ENCODE measurements at places on chromosomes 7 and 10. TPM values are rescaled to one million over a fixed set of nuclear protein-coding genes. Genes with fewer than 3 reads are reported as not detected.

PKD2L1 gene
- total RNA-seq: 3.4 TPM

CAV1 gene
- total RNA-seq: 531 TPM

TNS3 gene
- 174 TPM for total RNA-seq

ASB10 gene
- not detected for total RNA-seq

ADGRA1 gene
- 0.38 TPM for total RNA-seq

CPA2 gene
- total RNA-seq: not detected

DGKI gene
- total RNA-seq: 0.09 TPM

NKX2-3 gene
- not detected for total RNA-seq

SPDYE11 gene
- not detected for total RNA-seq

CCL26 gene
- total RNA-seq: not detected

ZNF853 gene
- 4.4 TPM for total RNA-seq

TRIM74 gene
- 1.1 TPM for total RNA-seq

IRF5 gene
- 46.0 TPM for total RNA-seq

ELMO1 gene
- total RNA-seq: 60.1 TPM

CTAGE4 gene
- total RNA-seq: 8.5 TPM

PODXL gene
- total RNA-seq: 116 TPM

SLK gene
- total RNA-seq: 45.5 TPM

SLC18A2 gene
- 6.3 TPM for total RNA-seq

NPTX2 gene
- 0.62 TPM for total RNA-seq

SUN3 gene
- not detected for total RNA-seq

PTF1A gene
- total RNA-seq: not detected

GSAP gene
- total RNA-seq: 80.0 TPM

ZNF680 gene
- total RNA-seq: 13.6 TPM

PNLIPRP1 gene
- not detected for total RNA-seq

SRRM3 gene
- 0.86 TPM for total RNA-seq
